ENCODE measurements at places on chromosomes 1 and 21. TPM values are rescaled to one million over a fixed set of nuclear protein-coding genes. Genes with fewer than 3 reads are reported as not detected.

The F5 gene
- 1.7 TPM for total RNA-seq

The UBE2U gene
- not detected for total RNA-seq

The SH2D5 gene
- total RNA-seq: 0.49 TPM

The STIL gene
- 4.0 TPM for total RNA-seq

The GBP6 gene
- total RNA-seq: not detected

The KRTAP22-1 gene
- not detected for total RNA-seq

- DNase-seq: no peak
Measured at GRCh38 chr1:93623875-93624274, 57.8 kb downstream of the BCAR3 start.

- no peak for DNase-seq
Measured at GRCh38 chr1:241308471-241308870, 48.5 kb downstream of the RGS7 start.

GRCh38 chr1:237327061-237327460 lies 285.1 kb downstream of the RYR2 start:
- no peak for DNase-seq

- no peak for DNase-seq
Measured at GRCh38 chr21:24617819-24618218, 989.5 kb downstream of the MRPL39 start.

DNA sequence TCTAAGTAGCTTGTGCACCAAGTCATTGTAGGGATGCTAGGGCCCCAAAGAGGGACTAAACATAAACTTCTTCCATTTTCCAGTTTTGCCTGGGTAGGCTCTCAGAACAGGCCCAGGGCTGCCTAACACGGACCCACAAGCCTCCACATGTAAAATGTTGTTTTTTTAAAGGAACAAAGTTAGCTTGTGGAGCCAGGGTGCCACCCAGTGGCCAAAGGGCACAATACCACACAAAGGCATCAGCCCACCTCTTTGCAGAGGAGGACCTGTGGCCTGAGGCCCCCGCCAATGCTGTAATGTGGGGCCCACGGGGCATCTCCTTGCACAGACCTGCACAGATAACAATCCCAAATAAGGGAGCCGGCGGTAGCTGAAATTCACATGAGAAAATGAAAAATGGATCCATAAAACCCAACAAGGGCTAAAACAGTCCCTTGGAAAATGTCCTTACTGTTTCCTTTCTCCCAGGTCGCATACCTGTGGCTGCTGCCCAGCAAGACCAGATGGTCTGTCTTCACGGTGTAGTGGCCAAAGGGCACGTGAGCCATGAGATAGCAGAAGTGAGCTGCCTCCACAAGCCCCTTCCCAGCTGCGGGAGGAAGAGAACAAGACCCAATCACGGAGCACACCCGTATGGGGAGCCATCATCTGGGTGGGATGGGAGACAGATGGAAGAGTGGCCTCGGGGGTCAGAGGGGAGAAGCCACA lies 23.8 kb downstream of the SEC16B start:
- no peak for DNase-seq

DNA sequence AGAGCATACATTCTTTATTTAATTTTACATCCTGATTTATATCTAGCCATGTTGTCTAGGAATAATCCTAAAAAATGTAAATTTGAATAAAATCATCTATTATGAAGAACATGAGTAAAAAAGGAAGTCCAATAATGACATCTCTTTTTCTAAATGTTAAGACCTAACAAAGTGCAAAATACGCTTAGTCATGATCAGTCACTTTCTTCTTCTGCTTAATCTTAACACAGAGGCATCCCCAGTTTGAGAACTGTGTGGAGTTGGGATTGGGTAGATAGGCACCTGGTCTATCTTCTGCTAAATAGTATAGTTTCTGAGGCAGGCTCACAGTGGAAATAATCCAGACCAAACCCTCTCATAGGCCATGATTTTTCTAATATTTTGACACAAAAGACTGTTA lies 311.7 kb upstream of the LRRC7 start:
- no peak for DNase-seq

DNA sequence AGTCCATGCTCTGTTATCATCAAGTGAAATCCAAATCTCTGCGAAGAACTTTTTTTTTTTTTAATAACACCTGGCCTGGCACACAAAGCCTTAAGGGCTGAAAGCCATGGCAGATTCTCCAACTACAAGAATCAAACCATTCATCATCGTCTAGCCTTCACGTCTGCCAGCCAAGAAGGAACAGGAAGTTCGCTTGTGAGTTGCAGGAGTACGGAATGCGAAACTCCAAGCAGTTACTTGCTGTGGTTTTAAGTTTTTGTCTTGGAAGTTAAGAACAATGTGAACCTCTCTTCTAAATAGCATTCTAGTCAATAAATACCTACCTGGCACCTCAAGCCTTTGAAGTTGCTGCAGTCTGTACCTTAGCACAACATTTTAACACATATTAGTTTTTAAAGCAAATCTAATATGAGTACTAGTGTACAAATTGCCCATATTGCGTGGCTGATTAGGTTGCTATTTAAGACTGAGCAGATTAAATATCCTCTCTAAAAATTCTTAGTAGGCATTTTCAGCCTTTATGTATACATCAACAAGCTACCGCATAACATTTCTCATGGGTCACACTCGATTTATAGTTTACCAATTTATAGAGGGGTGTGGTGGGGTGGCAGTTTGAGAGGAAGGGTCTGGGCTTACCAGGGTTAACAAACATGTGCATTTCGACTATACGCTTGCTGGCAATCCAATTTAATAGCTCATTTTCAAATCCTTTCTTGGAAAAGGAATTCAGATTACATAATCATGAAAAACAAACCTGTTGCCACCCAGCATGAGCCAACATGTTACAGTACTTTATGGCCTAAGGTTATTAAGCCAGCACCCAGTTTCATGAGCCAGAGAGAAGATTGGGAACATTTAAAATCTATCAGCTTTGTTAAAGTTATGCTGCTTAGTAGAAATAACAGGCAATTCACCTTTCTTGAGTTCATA lies 22.2 kb upstream of the PTPN14 start:
- no peak for DNase-seq

DNA sequence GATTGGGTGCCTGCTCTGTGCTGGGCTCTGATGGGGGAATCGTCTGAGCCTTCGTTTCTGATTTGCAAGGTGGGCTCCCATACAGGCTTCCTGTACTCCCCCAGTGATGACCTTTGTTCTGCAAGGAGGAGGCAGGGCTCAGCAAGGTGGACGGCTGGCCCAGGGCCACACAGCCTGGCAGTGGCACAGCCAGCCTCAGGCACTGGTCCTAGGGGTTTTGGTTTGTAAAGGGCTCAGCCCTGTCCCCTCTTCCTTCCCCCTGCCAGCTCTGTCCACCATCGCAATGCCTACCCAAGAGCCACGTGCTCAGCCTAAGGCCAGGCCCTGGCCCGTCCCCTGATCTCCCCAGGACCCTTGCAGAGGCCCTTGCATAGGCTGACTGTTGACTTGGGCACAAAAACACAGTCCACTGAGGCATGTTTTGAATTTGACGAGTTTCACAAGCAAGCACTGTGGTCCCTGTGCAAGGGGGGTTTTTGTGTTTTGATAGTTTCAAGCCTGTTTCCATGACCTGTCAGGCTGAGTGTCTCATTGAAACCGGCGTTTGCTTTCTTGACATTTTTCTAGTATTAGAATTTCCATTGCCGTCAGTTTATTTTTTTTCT lies 39.5 kb upstream of the TNFRSF1B start:
- no peak for DNase-seq

DNA sequence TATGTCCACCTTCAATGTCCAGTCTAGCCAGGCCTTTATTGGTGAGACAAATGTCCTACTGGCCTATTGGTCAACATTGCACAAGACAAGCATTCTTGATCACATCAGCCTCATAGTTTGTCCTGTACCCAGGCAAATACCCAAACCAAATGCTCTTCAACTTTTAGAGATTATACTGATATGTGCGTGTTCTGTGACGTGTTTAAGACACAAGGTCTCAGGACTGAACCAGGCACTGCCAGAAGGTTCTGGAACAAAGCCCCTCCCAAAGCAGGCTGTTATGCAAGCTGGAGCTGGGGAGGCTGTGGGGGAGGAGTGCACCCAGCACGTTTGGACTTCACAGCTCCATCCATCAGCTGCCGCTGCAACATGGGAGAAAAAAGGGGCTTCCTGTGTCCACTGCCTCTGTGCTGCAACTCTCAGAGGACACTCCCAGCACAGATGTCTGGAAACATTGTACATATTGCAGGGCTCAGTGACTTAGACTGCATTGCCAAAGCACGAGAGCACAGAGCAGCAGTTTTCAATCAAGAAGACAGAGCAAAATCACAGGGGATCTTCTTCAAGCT lies 45.9 kb downstream of the NID1 start:
- DNase-seq: peak; percentile 75

- peak; percentile 60 for DNase-seq
Measured at GRCh38 chr1:52368383-52369172, 2.6 kb upstream of the CC2D1B start.

- no peak for DNase-seq
Measured at GRCh38 chr1:85275701-85276214, 674 bp downstream of the BCL10 start.

DNA sequence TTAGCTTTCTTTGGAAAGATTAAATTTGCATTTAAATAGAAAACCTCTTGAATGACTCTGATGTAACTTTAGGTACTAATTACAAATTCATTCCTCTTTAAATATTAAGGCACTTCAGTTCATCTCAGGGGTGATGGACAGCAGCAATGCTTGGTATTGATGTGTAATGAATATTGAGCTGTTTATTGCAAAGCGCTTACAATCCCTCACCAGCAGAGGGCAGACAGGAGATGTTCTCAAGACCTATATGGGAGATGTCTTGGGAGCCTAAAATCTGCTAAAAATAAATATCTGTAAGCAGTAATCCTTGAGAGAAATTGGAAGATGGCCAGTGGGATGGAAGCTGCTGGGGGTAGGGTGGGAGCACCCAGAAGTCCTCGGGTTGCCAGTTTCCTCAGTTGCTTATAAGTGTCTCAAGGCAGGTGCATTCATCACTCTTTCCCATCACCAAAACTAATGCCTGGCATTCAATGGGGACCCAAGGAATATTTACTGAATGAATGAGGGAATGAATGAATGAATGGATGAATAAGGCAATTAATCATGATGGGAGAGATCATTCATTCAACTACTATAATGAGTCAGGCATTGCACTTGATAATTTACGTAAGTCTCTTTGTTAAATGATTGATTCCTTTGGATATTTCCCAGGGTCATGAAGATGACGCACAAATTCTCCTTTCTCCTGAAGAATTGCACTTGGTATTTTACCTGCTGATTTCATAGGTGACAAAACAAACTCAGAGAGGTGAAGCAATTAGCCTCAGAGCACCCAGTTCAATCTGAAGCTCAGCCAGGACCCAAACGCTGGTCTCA lies 2.3 kb downstream of the KLHDC8A start:
- peak; percentile 58 for DNase-seq

DNA sequence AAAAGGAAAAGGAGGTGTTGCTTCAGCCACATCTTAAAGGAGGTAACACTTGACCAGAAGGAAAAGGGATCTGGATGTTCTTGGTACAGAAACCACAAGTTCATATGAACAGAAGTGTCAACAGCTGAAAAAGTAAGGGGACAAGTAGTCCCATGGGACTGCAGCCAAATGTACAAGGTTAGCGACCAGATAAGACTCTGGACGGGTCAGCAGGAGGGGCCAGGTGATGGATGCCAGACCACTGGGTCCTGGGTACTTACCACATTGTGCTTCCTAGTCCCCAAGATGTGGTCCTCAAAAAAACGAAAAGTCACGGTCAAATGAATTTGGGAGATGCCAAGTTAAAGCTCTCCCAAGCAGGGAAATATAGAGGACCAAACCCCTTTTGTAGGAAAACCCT lies 16.6 kb upstream of the BMP8A start:
- DNase-seq: no peak

DNA sequence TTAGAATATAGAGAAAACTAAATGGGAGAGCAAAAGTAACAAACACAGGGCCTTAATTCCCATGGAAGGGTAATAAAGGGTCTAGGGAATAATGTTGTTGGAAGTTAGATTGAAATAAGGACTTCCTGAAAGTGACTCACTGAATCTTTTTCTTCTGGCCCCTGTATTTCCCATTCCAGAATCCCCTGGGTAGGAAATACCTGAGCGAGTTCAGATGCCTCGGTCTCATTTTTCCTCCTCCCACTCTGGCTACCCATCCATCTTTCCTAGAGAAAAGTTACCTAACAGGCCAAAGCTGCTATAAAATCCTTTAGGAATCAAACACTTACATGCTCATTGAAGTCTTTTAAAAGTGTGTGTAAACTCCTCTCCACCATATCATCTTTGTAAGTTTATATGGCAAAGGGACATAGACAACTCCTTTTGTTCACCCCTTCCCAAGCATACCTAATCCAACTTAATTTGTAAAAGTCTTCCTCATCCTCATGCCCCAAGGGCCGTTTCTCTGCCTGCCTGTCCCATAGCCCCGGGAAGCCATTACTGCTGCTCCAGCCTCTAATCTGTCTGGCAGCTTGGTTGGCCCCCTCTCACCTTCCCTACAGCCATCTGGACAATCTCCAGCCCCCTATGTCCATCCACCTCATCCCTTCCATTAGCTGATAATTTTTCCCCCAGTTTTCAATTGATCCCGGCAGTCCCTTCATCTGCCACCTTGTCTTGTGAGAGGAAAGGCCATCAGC lies 3.3 kb upstream of the MEF2D start:
- no peak for DNase-seq

DNA sequence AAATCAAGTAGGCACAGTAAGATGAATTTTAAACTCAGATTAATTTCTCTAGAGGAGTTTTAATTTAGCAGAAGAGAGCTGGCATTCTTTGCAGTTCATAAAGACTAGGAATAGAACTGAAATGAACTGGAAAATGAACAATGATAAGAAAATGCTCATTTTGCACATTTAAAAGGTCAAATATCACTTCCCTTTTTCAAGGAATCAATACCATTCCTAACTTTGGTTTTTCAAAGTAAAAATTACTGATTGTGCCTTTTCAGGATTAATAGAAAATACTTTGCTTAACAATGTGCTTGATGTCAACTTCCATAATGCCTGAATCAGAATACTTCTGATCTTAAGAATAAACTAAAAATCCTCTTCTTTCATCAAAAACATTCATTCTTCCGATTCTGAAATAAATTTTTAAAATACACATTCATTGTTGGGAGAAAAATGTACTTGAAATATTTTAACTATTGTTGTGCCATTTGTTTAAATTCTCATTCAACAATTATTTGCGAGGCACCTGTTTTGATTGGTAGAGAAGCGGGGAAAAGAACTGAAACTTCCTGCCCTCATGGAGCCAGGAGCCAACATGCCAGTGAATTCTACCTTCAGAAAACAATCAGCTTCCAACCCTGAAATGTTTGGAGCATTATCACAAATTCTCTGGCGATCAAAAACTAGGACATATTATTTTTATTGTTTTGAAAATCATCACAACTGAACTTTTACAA lies 2.1 kb downstream of the SCAF4 start:
- DNase-seq: no peak

- no peak for DNase-seq
Measured at GRCh38 chr21:17585875-17586450, 26.7 kb downstream of the BTG3 start.

GRCh38 chr1:205477759-205478247 lies 22.0 kb upstream of the BLACAT1 start:
- DNase-seq: peak; percentile 75

DNA sequence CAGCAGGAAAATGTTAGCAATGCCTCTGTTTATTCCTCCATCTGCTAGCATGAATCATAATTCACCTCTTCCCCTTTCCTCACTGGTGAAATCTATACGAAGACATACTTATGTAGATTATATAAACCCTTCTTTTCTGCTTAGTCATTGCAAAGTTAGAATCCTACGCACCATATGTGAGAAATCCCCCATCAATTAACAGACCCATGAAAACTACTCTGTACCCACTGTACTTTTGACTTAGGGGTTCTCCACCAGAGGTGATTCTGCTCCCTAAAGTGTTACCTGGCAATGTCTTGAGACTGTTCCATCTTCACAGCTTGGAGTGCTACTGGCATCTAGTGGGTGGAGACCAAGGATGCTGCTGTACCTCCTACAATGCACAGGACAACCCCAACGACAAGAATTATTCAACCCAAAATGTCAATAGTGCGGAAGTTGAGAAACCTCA lies 49.6 kb upstream of the KCTD3 start:
- no peak for DNase-seq

All from ureter (tissue), 1 donor.